Osteocyte (in vitro differentiated cells): ENCODE measurements at places on chromosomes 7 and 10. TPM values are rescaled to one million over a fixed set of nuclear protein-coding genes. Genes with fewer than 3 reads are reported as not detected.

DNA sequence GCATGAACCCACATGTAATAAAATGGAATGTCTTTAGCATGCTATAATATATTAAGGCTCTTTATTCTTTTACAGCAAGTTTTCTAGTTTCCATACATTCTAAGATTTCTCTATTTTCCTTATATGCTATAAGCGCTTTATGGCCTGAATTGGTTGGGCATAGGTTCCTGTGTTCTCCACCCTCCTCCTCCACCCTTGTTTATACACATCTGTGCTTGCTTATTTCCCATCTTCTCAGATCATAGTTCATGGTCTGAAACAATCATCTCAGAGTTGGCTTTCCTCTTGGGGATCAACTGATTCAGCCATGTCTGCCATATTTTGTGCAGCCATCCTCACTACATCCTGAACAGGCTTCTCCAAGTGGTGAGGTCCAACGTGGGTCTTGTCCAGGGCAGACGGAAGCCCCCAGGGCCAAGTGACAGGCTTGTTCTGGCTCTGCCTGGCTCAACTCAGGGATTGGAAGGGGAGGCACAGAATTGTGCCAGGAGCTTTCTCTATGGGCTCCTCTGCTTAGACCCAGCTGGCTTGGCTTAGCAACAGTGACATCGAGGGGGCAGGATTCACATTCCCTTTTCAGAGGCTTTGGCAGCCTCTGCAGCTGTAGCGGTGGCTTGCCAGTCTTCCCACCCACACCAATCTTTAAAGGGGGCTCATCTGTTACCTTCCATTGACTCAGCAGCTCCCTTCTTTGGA is 327.3 kb downstream of the PTEN start:
- DNase-seq = no peak

- no peak for DNase-seq
These were observed 372.3 kb upstream of the LRRN3 start for GRCh38 chr7:110718503-110719205.

Gene ZNF239
- 3.7 and 4.5 TPM in 2 replicates for total RNA-seq

Gene VSTM2A
- total RNA-seq = not detected in 2 replicates
